ENCODE measurements at places on chromosomes 1 and 21.

- DNase-seq: no peak
These were observed 44.8 kb downstream of the SNX7 start for GRCh38 chr1:98706173-98706843.

DNA sequence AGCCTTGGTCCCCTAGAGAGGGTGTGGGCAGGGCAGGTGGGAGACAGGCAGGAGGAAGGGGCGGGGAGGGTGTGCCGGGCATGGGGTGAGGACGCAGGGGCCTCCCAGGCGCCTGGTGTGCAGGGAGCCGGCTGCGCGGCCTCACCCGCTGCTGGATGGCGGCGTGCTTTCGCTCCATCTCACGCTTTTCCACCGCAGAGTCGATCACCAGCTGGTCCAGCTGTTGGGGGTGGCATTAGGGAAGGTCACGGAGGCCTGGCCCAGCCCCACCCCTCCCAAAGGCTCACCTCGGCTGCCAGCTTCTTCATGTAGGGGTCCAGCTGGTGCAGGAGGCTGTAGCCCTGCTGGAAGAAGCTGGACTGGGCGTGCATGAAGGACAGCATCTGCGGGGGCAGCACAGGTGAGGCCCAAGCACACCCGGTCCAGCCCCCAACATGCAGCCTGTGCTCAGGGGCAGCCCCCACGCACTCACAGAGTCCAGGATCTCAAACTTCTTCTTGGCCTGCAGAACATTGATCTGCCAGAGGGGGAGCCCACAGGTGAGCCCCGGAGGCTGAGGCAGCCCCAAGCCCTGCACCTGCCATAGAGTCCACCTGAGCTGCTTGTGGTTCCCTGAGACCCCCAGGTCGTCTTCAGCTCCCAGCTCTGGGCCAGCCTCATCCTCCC lies 7.9 kb downstream of the ACAP3 start:
- no peak for DNase-seq

DNA sequence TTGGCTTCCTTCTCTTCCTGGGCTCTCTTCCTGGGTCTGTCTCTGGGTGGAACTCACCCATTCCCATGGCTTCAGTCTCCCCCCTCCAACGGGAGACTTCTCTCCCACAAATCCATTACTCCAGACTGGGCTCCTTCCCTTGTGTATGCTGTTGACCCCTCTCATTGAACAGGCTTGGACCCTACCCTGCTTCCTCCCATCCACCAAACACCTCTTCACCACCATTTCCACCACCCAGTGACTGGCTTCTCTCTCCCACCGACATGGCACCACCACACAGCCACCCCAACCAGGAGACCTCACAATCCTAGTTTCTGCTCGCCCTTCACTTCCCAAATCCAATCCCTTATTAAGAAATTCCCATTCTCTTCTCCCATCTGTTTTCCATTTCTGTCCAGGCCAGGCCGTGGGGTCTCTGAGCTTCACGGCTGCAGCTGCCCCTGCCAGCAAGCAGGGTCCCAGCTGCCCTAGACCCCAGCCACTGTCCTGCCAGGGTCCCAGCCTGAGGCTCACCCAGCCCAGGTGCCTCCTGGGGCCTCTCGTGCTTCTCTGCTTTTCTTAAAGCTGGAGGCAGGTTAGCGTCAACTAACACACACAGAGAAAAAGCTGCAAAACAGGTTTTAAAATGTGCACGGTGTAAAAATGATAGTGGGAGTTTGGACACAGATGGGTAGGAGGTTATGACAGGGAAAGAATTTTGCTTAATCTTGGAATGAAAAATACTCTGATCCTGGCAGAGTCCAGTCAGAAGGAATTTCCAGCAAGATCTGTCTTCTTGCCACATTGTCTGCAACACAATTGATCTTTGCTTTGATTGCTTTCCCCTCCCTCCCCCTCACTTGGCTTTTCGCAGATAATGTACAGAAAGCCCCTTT lies 383.8 kb upstream of the VAMP3 start:
- DNase-seq: no peak

- no peak for DNase-seq
These were observed 1207.5 kb upstream of the ADGRL2 start for GRCh38 chr1:80593197-80593596.

DNA sequence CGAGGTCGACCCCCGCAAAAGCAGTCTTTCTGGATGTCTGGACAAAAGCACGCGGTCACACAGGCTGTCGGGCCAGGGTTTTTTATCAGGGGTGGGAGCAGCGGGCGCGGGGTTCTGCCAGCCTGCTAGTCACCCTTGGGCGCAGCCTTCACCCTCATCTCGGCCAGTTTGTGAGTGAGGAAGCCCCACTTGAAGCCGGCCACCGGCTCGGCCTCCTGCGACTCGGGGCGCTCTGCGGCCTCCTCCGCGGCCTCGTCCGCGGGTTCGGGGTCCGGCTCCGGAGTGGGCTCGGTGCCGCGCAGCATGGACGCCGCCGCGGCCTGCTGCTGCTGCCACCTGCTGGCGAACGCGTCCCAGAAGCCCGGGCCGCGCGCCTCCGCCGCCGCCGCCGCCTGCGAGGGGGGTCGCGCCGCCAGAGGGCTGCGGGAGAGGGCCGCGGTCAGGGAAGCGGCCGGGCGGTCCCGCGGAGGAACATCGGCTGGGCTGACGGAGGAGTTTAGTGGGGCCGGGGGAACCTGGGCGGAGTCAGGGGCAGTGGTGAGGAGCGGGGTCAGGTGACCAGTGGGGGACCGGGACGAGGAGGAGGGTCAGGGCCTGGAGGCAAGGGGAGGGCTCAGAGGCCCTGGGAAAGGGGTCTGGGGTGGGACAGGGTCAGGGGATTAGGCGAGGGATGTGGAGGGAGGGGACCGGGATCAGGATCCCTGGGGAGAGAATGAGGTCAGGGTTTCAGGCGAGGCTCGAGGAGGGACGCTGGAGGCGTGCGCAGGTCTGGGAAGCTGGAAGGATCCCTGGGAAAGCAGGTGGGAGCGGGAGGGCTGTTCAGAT lies 4.5 kb downstream of the C1orf232 start:
- no peak for DNase-seq

GRCh38 chr21:27476696-27477095 lies 509.8 kb upstream of the ADAMTS5 start:
- DNase-seq: no peak

DNA sequence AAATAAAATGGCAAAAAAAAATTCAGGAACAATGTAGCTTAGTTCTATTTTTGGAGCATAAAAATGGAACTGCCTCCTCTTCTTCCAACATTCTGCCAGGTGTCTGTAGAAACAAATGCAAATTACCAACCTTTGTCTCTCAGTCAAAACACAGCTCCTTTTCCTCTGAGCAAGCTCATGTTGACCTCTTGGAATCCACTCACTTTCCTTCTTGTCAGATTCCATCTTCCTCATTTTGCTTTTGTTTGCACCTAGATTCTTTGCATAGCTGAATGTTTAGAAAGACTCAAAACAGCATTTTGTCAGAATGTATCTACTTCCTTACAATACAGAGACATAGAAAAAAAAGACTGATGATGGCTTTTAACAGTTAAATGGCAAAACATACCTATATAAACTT lies 178.2 kb downstream of the ADGRL2 start:
- no peak for DNase-seq

DNA sequence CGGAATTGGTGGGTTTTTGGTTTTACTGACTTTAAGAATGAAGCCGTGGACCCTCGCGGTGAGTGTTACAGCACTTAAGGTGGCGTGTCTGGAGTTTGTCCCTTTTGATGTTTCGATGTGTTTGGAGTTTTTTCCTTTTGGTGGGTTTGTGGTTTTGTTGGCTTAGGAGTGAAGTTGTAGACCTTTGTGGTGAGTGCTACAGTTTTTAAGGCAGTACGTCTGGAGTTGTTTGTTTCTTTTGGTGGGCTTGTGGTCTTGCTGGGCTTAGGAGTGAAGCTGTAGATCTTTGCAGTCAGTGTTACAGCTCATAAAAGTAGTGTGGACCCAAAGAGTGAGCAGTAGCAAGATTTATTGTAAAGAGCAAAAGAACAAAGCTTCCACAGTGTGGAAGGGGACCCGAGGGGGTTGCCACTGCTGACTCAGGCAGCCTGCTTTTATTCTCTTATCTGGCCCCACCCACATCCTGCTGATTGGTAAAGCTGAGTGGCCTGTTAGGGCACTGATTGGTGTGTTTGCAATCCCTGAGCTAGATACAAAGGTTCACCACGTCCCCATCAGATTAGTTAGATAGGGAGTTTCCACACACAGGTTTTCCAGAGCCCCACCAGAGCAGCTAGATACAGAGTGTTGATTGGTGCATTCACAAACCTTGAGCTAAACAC lies 20.9 kb downstream of the HENMT1 start:
- no peak for DNase-seq

DNA sequence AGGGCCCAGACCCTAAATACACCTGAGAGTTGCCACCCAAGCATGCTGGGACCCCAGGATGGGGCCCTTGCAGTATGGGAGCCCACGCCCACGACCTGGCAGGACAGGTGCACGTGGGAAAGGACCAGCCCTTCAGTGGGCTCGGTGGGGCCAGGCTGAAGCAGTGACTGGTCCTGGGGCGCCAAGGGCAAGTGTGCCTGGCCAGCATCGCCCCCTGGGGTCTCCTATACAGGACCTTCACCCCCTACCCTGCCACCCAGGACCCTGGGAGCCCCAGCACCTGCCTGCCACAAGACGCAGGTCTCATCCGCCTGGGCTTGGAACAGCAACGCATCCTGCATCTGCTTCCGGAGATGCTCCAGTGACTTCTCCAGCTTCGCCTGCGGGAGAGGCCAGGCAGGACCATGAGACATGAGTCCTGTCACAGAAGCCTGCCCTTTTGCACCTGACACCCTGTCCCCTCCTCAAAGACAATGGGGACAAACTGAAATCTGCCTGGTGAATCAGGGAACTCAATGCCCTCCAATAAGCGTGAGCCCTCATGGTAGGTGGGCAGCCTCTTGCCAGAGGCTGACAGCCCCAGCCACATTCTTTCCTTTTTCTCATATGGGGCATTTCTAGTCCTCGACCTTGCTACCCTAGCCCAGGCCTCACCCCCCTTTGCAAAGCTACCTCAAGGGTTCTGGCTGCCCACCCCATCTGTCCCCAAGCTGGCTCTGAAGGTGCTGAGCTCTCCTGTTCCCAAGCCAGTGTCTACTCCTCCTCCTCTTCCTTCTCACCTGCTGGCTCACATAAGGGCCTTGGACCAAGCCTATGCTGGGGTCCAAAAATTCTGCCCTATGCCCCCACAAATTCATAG lies 4.6 kb downstream of the TRIM11 start:
- DNase-seq: no peak

GRCh38 chr1:116405241-116406135 lies 32.4 kb downstream of the ATP1A1 start:
- no peak for DNase-seq

- DNase-seq: no peak
These were observed 7.4 kb downstream of the JAM2 start for GRCh38 chr21:25646474-25646873.

DNA sequence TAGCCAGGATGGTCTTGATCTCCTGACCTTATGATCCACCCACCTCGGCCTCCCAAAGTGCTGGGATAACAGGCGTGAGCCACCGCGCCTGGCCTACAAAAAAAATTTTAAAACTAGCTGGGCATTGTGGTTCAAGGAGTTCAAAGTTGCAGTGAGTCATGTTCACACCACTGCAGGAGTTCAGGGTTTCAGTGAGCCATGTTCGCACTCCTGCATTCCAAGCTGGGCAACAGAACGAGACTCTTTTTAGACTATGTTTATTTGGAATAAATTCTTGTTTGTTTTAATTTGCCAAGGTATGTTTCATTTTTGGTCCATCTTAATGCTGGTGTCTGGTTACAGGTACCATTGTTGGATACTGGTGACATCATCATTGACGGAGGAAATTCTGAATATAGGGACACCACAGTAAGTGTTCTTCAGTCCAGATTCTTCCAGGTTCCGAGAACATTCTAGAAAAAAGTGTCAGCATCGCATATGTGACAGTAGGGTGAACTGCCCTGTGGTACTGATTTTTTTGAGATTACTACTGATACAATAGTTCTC lies 3.9 kb downstream of the PGD start:
- DNase-seq: no peak

GRCh38 chr1:154295408-154296235 lies 23.2 kb downstream of the HAX1 start:
- no peak for DNase-seq

GRCh38 chr21:15095326-15095725 lies 30.5 kb upstream of the NRIP1 start:
- no peak for DNase-seq

DNA sequence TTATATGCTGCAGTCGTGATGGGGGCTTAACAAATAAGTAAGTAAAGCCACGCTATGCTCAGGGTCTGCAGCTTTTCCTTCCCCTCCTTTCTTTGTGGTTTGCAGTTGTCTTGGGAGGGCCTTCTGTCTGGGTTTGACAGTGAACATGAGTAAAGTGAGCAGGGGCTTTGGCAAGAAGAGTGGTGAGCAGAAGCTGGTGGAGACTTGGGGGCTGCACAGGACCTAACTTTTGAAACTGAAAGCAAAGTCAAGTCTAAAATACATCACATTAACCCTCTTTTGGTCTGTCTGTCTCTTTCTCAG lies 368.6 kb upstream of the VAMP3 start:
- no peak for DNase-seq

GRCh38 chr1:98888869-98889268 lies 115.8 kb downstream of the PLPPR5 start:
- DNase-seq: no peak

GRCh38 chr1:150964164-150964489 lies 10.5 kb downstream of the CERS2 start:
- no peak for DNase-seq

DNA sequence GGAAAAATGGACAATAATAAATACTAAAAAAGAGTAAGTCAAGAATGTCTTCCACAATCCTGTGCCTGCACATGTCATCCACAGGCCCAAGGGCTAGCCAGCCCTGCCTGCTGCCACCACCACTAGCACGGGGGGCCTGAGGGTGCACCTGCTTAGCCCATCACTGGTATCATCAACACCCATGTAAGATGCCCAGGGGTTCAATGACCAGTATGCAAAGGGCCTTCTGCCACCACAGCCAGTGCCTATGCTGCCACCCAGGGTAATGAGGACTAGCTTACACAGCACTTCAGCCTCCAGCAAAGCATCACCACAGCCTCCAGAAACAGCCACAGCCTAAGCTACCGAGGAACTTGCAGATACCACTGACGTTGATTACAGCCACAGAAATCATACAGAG lies 46.3 kb downstream of the POFUT2 start:
- no peak for DNase-seq

- DNase-seq: no peak
These were observed 112.8 kb upstream of the USP25 start for GRCh38 chr21:15616864-15617574.

GRCh38 chr1:238141353-238141752 lies 250.6 kb upstream of the ZP4 start:
- DNase-seq: no peak

- no peak for DNase-seq
These were observed 6.7 kb upstream of the PADI6 start for GRCh38 chr1:17365293-17365692.

- peak; percentile 86 for DNase-seq
These were observed 213.5 kb upstream of the PTGFR start for GRCh38 chr1:78277253-78277652.

DNA sequence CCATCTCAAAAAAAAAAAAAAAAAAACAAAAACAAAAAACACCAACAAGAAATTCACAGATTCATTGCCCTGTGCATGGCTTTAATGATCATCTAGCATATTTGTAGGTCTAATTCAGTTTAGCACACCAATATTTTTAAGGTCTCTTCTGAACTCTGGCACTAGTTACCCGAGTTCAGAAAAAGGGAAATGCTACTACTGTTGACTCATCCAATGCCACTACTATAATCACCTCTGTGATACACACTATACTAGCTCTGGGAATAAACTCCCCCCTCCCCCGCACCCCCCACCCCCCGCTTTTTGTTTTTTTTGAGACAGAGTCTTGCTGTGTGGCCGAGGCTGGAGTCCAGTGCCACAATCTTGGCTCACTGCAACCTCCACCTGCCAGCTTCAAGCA lies 55.6 kb downstream of the FBXO42 start:
- DNase-seq: no peak
